ENCODE measurements at places on chromosomes 6 and 20.

DNA sequence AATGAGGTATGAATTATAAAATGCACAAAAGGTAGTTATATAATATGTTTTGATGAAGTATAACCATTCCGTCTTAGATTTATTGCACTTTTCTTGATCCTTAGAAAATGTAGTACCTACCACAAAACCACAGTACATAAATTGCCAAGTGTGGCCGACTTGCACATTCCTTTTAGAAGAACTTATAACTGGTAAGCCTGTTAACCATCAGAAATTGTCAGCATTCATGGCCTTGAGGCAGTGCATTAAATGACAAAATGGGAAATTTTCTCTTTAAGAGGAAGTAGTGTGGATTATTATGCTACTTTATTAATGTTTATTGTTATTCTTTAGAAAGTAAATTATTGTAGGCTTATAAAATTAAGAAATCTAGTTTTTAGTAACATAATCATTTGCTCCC, 29.6 kb downstream of the TAB2 start:
- no peak for DNase-seq

DNA sequence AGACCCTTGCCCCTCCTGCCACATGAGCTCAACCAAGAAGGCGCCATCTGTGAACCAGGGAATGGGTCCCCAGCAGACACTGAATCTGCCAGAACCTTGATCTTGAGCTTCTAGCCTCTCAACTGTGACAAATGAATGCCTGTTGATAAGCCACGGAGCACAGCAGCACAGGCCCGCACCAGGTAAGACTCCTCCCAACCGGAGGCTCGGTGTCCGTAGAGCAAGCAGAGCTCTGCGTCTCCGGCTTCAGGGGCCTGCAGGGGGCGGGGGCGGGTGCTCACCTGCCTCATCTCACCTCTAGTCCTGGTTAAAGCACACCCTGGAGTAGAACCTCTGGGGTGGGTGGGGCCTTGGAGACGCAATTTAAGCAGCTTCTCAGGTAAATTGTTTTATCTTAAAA, 122.7 kb downstream of the SMOC2 start:
- DNase-seq: no peak

GRCh38 chr20:3678856-3679720, 2.7 kb downstream of the ADAM33 start:
- no peak for DNase-seq

- no peak for DNase-seq
Observed at GRCh38 chr6:154070041-154070440, 31.0 kb downstream of the OPRM1 start.

DNA sequence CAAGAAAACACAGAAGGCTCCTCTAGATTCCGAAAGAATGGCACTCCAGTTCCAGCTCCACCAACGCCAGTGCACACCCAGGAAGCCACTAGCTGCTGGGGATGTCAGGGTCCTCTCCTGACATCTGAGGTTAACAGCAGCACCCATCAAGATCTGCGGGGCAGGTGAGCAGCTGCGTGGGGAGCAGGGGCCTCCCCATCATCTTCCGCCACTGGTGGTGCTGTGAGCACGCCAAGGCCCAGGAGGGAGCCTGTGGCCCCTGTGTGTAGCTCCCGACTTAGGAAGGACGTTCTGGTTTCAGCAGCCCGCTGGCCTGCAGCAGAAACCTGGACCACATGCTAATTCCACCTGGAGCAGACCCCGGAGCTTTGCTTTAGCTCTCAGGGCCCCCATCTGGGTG, 386.2 kb downstream of the TAF4 start:
- DNase-seq: no peak

Data from ACHN (cell line).